Stimulated activated CD8-positive, alpha-beta memory T cell treated with anti-CD3 and anti-CD28 coated beads, Interleukin-12 subunit alpha, Interleukin-12 subunit beta, amount 100 ng/mL, for 4 hours (primary cell): ENCODE measurements at places on chromosomes 5 and 9.

GRCh38 chr5:88948746-88949600 lies 66.0 kb upstream of the MEF2C start:
- no peak for DNase-seq

- DNase-seq = no peak
Observed at GRCh38 chr5:178786859-178787499, 56.5 kb upstream of the ZNF354A start.

- no peak for DNase-seq
Observed at GRCh38 chr5:71830681-71831539, 111.8 kb downstream of the CARTPT start.

- no peak for DNase-seq
Observed at GRCh38 chr5:56676091-56676768, 139.1 kb upstream of the MAP3K1 start.

GRCh38 chr5:82276800-82277612 lies 1.1 kb downstream of the RPS23 start:
- no peak for DNase-seq

GRCh38 chr5:98602534-98603112 lies 170.8 kb upstream of the RGMB start:
- DNase-seq = no peak

DNA sequence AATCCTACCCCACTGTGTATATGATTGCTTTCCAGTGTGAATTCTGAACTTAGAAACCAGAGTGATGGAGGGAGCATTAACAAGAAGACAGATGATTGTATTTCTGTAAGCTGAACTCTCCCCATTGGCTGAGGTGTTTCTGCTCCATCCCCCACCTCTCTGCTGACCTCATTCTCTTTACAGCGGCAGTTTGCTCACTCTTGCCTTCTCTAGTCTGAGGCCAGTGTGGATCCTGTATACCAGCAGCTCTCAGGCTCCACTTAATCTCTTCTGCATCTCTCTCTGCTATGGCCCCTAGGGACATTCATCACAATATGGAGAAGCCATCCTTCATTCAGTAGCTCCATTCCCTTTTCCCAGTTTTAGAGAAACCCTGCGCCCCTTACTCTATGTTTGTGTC lies 358.8 kb downstream of the MAN2A1 start:
- DNase-seq = no peak

GRCh38 chr9:31335529-31336234 lies 1048.8 kb upstream of the ACO1 start:
- DNase-seq = no peak
